NCI-H2081 treated with DMSO at 0.1 percent for 48 hours (cell line): ENCODE measurements at places on chromosomes 12 and 14.

- no peak for DNase-seq
These were observed 15.7 kb downstream of the ASPG start for GRCh38 chr14:104101086-104101621.

- DNase-seq = no peak
These were observed 136.9 kb upstream of the PARP11 start for GRCh38 chr12:4009979-4010704.

DNA sequence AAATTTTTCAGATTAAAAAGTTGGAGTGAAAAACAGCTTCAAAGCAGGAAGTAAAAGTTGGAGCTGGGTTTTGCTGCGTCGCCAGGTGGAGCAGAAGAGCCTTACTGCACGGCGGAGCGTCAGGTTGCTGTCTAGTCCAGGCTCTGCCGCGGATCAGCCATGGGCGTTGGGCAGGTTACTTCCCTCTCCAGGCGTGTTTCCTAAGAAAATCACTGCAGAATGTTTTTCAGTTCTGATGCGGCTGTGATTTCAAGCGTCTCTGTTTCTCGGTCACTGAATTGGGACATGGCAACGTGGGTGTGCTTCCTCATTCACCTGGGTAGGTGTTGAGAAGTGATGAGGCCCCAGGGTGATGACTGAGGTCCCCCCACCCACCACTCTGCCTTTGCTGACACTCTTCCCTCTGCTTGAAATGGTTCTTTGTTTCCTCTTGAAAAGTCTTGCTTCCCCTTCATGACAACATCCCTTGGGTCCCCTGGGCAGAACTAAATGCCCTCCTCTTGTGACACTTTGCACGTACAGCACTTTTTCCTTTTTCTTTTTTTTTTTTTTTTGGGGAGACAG is 7.6 kb downstream of the EVL start:
- no peak for DNase-seq

GRCh38 chr14:28576523-28576922 is 190.1 kb upstream of the FOXG1 start:
- DNase-seq = no peak

DNA sequence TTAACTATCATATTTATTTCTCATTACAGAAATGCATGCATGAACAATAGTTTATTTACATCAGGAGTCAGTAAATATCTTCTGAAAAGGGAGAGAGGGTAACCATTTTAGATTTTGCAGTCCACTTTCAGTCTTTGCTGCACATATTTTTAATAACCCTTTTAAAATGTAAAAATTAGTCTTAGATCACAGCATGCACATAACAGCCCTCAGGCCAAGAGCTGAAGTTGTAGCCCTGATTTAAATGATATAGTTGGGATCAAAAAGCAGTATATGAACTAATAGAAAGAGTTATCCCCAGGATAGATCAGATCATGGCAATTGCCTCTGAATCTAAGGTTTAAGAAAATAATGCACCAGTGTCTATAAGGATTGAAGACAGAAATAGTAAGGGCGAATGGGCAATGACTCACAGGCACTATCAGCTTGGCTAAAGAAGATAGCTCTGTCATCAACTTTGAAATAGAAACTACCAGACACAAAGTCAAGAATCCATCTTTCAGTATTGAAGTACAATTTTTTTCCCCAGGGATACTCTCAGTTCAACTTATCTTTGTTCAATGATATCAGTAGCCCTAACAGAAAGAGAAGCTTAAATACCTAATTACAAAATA is 13.1 kb upstream of the CLEC7A start:
- no peak for DNase-seq

- no peak for DNase-seq
These were observed 2.3 kb downstream of the CLEC2B start for GRCh38 chr12:9866860-9867269.

- DNase-seq = no peak
These were observed 370.2 kb upstream of the SFSWAP start for GRCh38 chr12:131340616-131341210.
